ENCODE measurements at places on chromosomes 3 and 15.
A peak's percentile ranks its signal among the peaks of the same experiment; 100 is the strongest.

DNA sequence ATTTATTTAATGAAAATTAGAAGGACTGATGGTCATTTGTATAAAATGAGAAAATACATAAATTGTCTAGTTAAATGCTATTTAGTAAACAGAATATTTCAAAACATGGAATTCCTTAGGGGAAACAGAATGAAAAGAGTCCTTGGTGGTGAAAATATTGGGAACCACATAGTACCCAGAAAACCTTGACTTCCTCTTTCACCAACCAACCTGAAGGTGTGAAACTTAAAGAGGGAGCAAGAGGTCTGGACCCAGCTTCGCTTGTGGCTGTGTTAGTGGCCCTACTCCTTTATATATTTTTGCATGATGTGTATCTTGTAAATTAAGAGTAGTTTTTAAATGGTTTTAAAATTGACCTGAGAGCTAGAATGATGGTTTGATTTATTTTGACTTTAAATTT, 64.2 kb downstream of the MAP2K5 start:
- no peak for DNase-seq

DNA sequence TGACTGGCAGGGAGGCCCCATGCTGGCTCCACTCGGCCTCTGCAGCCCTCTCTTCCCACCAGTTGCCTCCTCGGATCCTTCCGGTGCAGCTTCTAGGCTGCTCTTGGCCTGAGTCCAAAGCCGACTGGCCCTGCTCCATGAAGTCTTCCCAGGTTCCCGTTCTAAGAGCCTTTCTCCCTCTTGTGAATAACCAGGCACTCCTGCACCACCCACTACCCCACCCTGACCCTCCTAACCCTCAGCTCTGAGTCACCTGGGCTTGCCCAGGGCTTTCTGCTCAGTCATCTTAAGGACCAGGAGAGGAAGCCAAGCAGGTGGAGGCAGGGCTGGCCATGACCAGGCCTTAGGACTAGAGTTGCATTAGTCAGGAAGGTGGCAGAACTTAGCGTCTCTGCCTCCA, 28.1 kb upstream of the CNBP start:
- DNase-seq = peak; percentile 89

- no peak for DNase-seq
Measured at GRCh38 chr3:140403079-140403478, 274.8 kb upstream of the TRIM42 start.

GRCh38 chr15:73225358-73226015, 143.3 kb downstream of the HCN4 start:
- DNase-seq = no peak

DNA sequence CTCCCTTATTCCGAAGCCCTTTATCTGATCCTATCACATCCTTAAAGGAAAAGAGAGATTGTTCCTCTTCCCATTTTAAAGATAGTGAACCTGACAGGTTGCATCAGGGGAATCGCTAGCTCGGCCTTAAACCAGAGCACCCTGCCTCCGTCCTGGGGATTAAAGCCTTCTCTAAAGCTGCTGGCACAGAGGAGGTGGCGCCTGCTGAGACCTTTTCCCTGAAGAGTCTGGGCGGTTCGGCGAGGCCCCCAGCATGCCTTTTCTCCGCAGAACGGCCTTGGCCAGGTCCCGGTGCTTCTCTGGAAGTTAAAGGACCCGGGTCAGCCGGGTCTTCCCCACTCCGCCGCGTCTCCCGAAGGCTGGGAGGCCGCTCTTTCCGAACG, 593 bp downstream of the FAM219B start:
- peak; percentile 57 for DNase-seq

GRCh38 chr3:55002416-55002930, 74.6 kb upstream of the LRTM1 start:
- DNase-seq = no peak

GRCh38 chr3:66555214-66555844, 54.5 kb upstream of the LRIG1 start:
- no peak for DNase-seq

GRCh38 chr15:35293353-35294130, 208.4 kb upstream of the NANOGP8 start:
- DNase-seq = peak; percentile 63

GRCh38 chr3:136955813-136956212, 2.0 kb upstream of the IL20RB start:
- DNase-seq = no peak

DNA sequence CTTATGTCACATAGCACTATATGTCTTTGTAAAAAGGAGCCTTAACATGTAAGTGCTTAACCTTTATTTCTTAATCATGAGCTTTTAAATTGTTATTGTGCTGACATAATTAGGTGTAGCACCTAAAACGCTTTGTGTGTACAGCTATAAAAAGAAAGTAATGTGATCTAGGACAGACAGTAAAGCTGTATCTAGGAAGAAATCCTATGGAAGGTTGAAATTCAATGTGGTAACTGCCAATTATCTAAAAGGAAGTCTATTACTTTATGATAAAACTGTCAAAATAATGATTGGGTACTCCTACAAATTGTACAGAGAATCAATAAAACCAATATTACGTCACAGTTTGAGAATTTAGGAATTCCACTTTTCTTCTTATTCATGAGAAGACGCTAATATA, 87.9 kb downstream of the CDIN1 start:
- no peak for DNase-seq

- peak; percentile 3 for DNase-seq
Measured at GRCh38 chr3:53668872-53669271, 174.5 kb downstream of the CACNA1D start.

GRCh38 chr3:171873580-171873979, 30.4 kb downstream of the TMEM212 start:
- peak; percentile 3 for DNase-seq

- no peak for DNase-seq
Measured at GRCh38 chr3:108546247-108546646, 35.9 kb upstream of the MYH15 start.

- peak; percentile 75 for DNase-seq
Measured at GRCh38 chr15:63601026-63601703, 4.0 kb downstream of the FBXL22 start.

DNA sequence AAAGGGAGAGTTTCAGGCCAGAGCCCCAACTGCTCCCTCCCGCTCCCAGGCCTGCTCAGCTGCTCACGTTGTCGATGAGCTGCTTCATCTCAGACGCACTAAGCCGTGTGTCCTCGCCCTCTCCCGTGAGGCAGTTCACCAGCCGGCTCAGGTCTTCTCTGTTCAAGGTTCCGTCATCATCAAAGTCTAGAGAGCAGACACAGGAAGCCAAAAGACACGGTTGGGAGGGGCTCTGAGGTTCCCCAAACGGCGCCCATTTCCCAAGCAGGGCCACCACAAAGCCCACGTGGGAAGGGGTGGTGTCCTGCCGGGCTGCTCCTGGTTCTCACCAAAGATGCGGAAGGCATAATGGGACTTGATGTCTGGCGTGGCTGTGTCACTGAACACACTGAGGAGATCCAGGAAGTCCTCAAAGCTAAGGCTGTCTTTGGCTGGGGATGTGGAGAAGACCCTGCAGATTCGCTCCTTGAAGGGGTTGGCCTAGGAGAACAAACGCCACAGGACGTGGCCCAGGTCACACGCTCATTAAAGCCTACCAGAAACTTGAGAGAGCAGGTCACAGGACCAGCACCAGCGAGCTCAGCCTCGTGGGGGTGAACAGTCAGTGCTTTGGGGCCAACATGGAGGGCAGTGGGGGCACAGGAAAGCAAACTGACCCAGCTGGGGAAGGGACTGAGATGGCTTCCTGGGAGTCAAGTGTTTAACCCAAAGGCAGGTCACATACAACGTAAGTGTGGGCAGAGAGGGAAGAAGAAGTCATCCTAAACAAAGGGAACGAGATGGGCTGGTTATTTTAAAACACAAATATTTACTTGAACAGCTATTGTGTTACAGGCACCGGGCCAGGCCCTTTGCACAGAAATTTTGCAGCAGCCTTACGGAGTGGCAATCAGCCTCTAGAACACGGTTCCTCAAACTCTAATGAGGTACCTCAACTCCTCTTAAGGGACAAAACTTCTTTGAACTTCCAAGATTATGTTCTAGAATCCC, 2.4 kb downstream of the CIB1 start:
- DNase-seq = peak; percentile 41

DNA sequence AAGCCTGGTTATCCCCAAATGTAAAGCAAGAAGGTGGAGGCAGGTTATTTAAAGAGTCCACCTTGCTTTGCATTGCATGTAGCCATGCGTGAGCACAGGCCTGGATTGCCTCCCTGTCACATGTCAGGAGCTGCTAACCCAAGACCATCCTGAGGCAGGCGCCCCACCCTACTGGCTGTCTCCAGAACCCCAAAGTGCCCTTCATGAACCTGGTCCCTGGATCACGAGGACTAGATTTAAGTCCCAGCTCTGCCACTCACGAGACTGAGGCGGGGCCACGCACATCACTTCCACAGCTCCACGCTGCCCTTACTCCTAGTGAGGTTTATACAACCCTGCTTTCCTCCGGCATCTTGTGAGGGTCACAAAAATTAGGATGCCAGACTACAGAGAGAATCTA, 17.6 kb downstream of the MRPL46 start:
- DNase-seq = no peak

DNA sequence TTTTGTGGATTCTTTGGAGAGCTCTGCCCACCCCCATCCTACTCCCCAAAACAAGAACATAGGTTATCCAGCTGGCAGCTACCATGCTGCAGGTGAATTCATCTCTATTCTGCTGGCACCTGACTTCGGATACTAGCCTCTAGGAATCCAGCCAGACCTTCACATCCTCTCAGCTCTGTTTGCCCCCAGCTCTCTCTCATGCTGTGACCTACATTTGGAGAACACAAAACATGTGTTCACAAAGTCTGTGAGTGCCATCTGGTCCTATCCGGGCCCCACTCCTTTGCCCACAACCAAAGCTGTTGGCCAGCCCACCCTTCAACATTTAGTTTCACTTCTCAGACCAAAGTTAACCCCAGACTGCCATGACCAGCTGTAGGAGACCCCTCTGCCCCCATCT, 89.4 kb upstream of the C3orf80 start:
- DNase-seq = no peak

DNA sequence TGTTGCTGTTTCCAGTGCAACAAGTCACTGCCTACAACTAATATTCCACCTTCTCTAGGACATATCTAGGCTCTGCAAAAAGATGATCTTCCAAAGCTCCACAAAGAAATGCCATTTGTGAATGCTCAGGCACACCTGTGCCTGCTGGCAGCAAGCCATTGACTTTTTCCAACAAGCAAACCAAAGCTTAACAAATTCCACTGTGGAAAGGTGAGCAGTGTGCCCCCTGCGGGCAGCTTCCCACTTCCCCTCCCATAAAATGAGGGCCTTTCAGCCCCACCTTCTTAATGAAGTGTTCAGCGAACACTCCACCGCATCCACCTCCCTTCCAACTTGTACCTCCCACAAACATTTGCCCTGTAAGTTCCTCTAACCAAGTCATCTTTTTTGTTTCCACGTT, 157.5 kb upstream of the SLC24A5 start:
- DNase-seq = peak; percentile 37

DNA sequence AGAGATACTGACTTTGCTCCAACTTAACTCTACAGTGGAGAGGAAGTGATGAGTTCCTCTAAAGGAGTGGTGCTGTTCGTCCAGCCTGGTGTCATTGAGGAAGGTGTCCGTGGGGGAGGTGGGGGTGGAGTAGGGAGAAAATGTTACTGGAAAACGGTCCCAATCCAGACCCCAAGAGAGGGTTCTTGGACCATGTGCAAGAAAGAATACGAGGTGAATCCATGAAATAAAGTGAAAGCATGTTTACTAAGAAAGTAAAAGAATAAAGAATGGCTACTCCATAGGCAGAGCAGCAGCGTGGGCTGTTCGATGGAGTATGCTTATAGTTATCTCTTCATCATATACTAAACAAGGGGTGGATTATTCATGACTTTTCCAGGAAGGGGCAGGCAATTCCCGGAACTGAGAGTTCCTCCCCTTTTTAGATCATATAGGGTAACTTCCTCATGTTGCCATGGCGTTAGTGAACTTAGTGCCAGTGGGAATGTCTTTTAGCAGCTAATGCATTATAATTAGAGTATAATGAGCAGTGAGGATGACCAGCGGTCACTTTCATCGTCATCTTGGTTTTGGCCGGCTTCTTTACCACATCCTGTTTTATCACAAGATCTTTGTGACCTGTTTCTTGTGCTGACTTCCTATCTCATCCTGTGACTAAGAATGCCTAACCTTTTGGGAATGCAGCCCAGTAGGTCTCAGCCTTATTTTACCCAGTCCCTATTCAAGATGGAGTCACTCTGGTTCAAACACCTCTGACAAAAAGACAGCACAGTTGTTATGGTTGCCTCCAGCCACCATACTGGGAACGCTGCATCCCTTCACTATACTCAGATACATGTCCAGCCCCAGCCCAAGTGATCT, 38.6 kb downstream of the CLEC3B start:
- DNase-seq = no peak

- DNase-seq = no peak
Measured at GRCh38 chr15:100339999-100340398, 1.8 kb downstream of the ADAMTS17 start.

DNA sequence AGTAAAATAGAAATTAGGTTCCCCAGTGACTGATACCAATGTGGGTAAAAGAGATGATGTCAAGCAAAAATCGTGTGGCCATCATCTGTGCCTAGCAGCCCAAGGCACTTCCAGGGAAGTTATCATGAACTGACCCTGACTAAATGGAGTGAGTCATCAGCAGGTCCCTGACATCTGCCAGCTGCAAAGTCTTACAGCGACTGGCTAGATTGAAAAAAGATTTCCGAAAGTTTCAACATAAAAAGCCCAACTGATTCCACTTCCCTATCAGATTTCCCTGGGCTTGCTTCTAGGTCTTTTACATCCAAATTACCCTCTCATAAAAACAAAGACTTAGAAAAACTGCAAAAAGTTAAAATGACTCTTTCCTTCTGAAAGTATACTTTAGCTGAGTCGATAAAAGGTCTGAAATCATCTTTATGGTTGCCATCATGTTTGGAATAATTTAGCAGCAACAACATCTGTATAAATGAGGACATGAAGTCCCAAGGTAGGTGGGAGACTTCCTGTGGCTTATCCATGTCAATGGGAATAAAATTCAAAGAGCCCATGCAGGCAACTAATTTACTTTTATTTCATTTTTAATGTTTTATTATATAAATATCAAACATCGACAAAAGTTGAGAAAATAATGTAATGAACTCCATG, 342.8 kb downstream of the ERC2 start:
- DNase-seq = peak; percentile 3

DNA sequence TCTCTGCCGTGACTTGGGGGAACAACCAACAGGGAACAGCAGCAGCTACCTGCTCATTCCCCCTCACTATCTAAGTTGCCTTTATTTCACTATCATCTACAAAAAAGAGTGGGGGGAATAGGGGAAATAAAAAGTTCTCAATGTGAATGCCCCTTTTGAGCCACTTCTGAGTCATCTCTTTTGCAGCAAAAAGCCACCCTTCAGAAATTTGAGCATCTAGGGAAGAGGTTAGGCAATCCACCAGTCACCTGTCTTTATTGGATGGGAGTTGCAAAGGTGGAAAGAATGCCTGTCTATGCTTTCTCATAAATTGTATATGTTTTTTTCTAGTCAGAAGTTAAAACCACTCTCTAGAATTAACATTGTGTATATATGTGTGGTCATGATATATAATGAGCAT, 41.1 kb downstream of the GPD1L start:
- no peak for DNase-seq

GRCh38 chr3:57956119-57956832, 51.9 kb upstream of the FLNB start:
- no peak for DNase-seq
